Keratinocyte (primary cell): ENCODE measurements at places on chromosomes 11 and 22.

DNA sequence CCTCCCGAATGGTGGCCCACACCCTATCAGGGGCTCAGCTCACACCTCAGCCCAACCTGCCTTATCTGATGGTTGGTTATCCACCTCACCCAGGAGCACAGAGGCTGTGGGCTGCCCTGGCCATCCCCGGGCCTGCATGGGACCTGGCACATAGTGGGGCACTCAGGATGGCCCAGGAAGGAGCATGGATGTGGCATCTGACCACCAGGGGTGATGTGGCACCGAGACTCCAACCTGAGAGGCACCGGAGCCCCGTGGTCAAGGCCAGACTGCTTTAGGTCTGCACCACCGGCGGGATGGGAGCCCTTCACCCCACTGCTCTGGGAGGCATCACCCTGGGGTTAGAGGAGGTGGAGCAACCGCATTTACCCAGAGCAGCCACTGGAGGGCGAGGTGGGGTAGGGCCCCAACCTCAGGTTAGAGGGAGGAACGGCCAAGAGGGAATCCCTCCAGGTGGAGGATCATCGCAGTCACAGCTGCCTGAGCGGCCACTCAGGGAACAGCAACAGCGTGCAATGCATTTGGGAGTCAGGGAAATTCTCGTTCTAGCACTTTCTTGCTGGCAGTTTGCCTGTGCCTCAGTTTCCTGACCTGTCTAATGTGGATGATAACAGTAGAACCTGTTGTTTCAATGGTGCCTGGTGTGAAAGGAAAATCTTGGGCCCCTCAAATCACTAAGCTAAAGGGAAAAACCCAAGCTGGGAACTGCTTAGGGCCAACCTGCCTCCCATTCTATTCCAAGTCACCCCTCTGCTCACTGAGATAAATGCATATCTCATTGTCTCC lies 52.9 kb upstream of the CARS1 start:
- H3K4me3 ChIP-seq: no peak overlapping the region
- H3K36me3 ChIP-seq: peaks cover 3% of the 10 kb centered on the region
- no peak overlapping the region for H3K27ac ChIP-seq
- H3K27me3 ChIP-seq: no peaks in the 10 kb centered on the region

DNA sequence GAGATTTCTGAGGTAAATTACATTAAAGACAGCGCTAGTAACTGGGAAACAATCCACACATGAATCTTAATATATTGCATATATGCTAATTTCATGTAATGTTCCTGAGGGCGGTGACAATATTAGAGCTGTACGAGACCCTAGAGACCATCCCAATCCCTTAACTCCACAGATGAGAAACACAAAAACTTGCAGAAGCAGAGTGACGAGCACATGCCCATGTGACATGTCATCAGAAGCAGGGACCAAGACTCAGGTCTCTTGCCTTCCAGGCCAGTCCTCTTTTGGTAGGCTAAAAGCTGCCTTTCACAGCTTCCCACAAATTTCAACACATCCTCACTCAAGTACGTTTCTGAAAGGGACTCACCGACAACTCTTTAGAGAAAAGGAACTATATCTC lies 11.8 kb downstream of the MAPK1 start:
- DNase-seq: no peak
- H3K36me3 ChIP-seq: no peaks in the 10 kb centered on the region
- no peak overlapping the region for H3K27ac ChIP-seq
- no peaks in the 10 kb centered on the region for H3K27me3 ChIP-seq
- no peak overlapping the region for H3K4me3 ChIP-seq

DNA sequence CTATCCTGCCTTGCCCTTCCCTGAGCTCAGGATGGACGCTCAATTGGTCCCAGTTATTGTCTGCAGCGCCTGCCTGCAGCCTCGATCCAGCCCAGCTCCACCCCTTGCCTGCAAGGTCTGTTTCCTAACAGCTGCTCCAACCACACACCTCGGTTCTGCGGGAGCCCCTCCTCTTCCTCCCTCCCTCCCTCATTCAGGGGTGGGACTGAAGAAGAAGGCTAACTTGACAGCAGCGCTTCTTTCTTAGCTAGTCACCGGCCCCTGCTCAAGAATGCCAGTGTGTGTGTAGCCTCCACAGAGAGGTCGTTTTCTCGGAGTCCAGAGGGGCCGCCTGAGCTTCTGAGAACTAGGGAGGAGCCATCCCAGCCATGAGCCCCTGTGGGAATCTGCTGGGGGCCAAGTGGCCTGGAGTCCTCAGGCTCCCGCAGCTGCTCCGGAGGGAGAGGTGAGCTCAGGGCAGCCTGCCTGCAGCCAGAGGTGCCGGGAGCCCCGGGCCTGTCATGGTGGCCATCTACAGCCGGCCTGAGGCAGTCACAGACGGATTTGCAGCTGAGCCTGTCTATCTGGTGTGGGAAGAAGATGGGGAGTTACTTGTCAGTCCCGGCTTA lies 36.1 kb downstream of the LIMK2 start:
- H3K36me3 ChIP-seq: peaks cover 16% of the 10 kb centered on the region
- DNase-seq: peak; percentile 74
- peak overlapping the region; percentile 86 for H3K27ac ChIP-seq
- H3K27me3 ChIP-seq: no peaks in the 10 kb centered on the region
- peak overlapping the region; percentile 97 for H3K4me3 ChIP-seq
- H3K4me1 ChIP-seq: peaks cover 58% of the 10 kb centered on the region

- no peaks in the 10 kb centered on the region for H3K36me3 ChIP-seq
- H3K27me3 ChIP-seq: no peaks in the 10 kb centered on the region
- no peak overlapping the region for H3K4me3 ChIP-seq
- DNase-seq: no peak
Measured at GRCh38 chr11:24748261-24748660, 251.4 kb downstream of the LUZP2 start.

GRCh38 chr11:67299471-67300191 lies 3.7 kb upstream of the SSH3 start:
- peaks cover 36% of the 10 kb centered on the region for H3K36me3 ChIP-seq
- H3K27ac ChIP-seq: no peak overlapping the region
- no peak for DNase-seq
- H3K4me1 ChIP-seq: peaks cover 20% of the 10 kb centered on the region

DNA sequence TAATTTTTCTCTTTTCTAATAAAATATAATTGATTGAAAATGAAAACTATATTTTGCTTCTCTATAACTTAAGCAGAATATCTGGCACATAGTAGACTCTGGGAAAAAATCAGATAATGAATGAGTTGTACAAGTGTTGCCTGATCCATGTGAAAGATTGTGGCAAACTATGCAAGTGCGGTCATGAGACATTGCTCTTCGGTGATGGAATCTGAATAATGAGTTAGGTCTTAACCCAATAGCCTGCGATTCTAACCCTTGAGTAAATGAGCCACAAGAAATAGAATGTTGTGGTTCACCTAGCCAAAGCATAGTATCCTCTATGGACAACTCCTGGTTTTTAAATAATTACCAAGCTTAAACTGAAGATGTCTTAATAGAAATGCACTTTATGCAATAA lies 333.7 kb upstream of the LUZP2 start:
- no peak overlapping the region for H3K27ac ChIP-seq
- no peaks in the 10 kb centered on the region for H3K36me3 ChIP-seq
- no peaks in the 10 kb centered on the region for H3K27me3 ChIP-seq
- H3K4me1 ChIP-seq: no peaks in the 10 kb centered on the region

DNA sequence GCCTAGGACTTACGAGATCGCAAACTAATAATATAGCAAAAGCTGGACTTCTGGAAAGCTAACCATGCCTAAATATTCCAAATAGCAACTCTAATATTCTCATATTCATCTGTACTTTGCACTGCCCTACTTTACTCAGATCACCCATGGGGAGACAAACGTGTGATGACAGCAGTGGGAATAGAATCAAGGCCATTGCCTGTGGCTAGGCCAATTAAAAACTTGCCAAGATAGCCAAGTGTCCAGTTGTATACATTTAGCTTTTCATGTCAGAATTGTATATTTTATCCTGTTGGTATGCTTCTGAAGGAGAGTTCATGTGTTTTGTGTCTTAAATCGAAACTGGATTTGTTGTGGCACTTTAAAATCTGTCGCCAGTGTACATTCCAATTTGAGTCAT lies 1.2 kb upstream of the CEP126 start:
- no peaks in the 10 kb centered on the region for H3K27me3 ChIP-seq
- H3K4me1 ChIP-seq: peaks cover 18% of the 10 kb centered on the region
- no peak for DNase-seq
- no peak overlapping the region for H3K27ac ChIP-seq
- H3K4me3 ChIP-seq: no peak overlapping the region

DNA sequence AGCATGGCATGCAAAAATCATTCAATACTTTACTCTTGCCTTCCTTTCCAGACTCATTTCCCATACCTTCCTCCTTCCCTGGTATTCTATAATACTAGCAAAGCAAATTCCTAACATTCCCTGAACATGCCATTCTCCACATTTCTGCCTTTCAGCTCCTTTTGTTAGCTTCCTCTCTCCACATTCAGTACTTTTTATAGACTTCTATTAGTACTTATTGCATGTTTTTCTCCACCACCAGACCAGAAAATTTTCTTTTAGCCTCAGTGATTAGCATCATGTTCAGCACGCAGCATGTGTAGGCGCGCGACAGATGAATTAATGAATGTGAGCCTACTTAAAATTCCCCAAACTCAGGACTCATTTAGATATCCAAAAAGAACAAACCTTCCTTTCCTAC lies 935.3 kb downstream of the DLG2 start:
- no peaks in the 10 kb centered on the region for H3K4me1 ChIP-seq
- no peak overlapping the region for H3K27ac ChIP-seq
- no peak overlapping the region for H3K4me3 ChIP-seq
- H3K36me3 ChIP-seq: no peaks in the 10 kb centered on the region

GRCh38 chr11:62508336-62509058 lies 38.1 kb downstream of the AHNAK start:
- no peaks in the 10 kb centered on the region for H3K36me3 ChIP-seq
- H3K27me3 ChIP-seq: no peaks in the 10 kb centered on the region

- H3K36me3 ChIP-seq: no peaks in the 10 kb centered on the region
- no peak overlapping the region for H3K27ac ChIP-seq
- no peak overlapping the region for H3K4me3 ChIP-seq
- no peaks in the 10 kb centered on the region for H3K4me1 ChIP-seq
Measured at GRCh38 chr11:70710601-70711000, 312.3 kb downstream of the CTTN start.

- H3K4me1 ChIP-seq: no peaks in the 10 kb centered on the region
- H3K36me3 ChIP-seq: no peaks in the 10 kb centered on the region
- no peak overlapping the region for H3K27ac ChIP-seq
- no peak for DNase-seq
- H3K4me3 ChIP-seq: no peak overlapping the region
Measured at GRCh38 chr11:70883323-70883940, 368.9 kb downstream of the SHANK2 start.
